ENCODE measurements at places on chromosomes 3 and 15.

GRCh38 chr3:16842272-16843270 is 42.2 kb upstream of the PLCL2 start:
- DNase-seq, result no peak

DNA sequence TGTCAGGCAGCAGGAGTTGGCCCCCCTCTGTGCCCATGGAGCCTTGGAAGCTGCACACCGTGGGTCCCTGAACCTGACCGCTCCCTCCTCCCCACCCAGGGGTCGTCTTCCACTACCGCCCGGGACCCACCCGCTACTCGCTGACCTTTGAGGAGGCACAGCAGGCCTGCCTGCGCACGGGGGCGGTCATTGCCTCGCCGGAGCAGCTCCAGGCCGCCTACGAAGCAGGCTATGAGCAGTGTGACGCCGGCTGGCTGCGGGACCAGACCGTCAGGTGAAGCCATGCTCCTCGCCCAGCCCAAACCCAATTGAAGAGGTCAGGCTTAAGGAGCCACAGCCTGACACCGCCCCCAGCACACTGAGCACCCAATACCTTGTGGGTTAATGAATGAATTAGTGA is 43.9 kb downstream of the ACAN start:
- no peak for DNase-seq

DNA sequence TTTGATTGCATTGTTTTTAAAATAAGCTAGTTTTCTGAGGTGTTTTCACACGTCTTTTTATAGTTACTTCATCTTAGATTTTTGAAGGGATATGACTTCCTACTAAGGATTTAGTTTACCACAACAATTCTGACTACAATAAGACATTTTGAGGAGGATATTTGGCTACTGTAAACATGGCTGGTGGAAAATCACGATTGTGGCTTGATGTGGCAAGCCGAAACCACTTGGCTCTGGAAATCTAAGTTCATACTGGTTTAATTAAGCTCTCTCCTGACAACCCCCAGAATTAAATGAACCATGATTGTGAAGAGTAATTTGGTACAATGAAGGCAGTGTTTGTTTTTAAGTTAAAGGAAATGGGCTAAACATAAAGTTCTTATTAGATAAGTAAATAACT is 30.8 kb downstream of the ST3GAL6 start:
- DNase-seq, result no peak

GRCh38 chr15:89654301-89654761 is 936 bp downstream of the KIF7 start:
- DNase-seq, result peak; percentile 80

GRCh38 chr15:63211092-63211490 is 21.7 kb downstream of the RAB8B start:
- DNase-seq, result no peak

GRCh38 chr3:158683230-158683962 is 10.9 kb upstream of the LXN start:
- no peak for DNase-seq

DNA sequence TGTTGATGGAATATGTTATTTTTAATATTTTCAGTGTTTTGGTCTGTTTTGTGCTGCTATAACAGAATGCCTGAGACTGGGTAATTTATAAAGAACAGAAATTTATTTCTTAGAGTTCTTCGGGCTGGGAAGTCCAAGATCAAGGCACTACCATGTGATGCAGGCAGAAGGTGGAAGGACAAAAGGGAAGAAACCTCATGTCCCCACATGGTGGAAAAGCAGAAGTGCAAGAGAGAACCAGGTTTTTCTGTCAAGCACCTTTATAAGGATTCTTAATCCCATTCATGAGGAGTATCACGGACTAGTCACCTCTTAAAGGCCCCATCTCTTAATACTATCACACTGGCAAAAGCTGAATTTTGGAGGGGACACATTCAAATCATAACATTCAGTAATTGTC is 57.9 kb upstream of the EPHB3 start:
- DNase-seq, result no peak

DNA sequence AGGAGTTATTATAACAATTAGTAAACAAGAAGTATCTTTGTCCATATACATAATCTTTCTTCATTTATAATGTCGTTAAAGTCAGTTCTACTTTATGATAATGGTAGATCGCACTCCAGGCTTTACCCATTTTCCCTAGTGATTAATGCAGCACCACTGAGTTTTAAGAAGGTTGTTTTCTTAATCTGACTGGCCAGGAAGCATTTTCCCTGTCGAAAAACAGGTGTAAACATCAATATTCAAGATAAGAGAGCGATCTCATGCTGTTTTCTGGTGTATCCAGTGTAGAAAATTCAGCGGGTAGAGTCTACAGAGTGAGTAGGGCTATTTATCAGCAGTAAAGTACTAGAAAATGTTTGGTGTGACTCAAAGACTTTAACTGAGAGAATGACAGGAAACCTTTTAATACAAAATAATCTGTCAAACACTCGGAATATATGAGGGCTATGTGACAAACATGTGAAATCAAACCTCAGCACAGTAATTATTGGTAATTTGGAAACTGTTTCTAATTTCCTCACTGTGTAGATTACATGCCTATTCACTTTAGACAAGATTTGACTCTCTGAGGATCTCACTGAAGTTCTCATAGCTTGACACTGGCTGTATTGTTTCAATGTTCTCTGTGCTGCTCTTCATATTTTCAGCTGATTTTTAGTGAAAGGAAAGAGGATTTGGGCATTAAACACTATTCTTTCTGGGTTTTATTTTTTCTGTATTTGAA is 1013.2 kb downstream of the VGLL3 start:
- DNase-seq, result no peak

GRCh38 chr15:33994005-33994615 is 25.8 kb downstream of the CHRM5 start:
- DNase-seq, result no peak

- DNase-seq, result no peak
Measured at GRCh38 chr3:57822686-57823085, 66.6 kb downstream of the SLMAP start.
